ENCODE measurements at places on chromosomes 4 and X.

DNA sequence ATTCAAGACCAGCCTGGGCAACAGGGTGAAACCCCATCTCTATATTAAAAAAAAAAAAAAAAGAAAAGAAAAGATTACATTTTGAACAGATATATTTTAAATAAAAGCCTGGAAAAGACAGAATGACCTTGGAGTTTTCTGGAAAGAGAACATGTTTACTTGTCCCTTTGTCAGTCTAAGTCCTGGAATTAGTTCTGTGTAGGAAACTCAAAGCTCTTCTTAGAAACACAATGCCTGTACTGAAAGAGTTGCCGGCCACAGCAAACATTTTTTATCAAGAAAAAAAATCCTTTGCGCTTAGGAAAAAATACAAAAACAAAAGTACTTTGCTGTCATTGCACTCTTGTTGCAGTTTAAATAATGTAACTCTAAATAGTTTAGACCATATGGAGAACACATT is 59.6 kb downstream of the SMIM31 start:
- no peak for DNase-seq

DNA sequence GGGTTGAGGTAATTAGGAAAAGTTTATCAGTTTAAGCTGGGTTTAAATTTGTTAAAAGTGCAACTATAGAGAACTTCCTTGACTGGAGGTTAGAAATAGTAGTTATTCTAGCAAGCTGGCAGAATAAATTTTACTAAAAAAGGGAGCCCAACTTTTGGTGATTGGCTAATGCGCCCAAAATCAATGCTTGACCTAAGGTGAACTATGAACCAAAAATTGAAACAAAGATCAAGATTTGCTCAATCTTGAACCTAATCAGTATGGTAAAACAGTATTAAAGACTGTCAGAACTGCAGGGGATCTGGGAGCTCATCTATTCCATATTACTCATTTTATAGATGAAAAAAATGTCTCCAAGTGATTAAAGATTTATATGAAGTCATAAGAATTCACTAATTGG is 6.1 kb upstream of the SPATA18 start:
- no peak for DNase-seq

DNA sequence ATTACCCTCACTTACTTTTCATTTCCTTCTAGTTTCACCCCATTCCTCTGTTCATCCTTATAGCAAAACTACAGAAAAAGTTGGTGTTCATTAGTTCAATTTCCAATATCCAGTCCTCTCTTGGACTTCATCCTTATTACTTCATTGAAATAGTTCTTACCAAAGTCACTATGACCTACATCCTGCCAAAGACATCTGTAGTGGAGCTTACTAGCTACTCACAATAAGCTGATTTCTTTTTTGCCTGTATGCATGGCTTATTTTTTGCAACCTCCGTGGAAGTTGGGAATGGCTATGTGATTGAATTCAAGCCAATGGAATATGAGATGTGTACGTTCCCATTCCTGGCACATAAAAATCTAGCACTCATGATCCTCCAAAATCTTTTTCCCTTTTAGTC is 4.6 kb upstream of the CDKL2 start:
- no peak for DNase-seq

DNA sequence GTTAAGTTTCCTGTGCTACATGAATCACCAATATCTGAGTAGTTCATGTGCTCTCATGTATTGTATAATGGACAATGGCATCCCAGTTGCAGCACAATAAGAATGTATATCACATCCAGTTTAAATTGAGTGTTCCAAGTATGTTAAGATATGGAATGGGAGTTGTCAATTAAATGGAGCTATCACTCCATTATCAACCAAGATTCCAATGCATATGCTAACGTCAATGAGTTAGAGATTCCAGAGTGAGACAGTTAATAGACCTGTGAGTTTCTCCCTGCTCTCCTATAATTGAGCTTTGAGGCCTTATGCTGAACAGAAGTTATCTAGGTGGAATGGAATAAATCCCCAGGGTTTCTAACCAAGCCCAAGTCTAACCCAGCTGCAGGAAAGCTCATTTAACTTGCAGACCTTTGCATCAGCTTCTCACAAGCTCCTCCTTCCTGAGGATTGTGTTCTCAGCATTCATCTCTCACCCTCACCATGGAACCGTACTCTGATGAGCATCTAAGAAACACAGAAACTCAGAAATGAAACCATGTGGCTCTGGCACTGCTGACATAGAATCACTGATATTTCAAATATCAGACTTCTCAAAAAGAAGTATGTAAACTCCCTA is 84.8 kb downstream of the TIGD2 start:
- DNase-seq = no peak

DNA sequence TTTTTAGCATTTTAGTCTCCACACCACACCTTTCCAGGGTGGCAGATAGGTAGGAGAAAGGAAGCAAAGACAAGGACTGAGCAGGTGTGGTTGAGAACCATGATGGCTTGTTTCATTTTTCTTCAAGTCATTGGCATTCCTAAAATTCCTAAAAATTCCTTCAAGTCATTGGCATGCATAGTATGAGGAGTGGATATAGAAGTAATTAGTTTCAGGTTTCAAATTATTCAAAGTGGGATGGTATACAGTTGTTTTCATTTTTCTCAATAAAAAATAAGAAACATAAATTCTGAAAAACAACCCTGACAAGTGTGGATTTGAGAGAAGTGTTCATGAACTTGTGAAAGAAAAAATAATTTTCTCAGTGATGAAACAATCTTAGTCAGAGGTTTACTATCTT is 22.3 kb upstream of the HERC3 start:
- no peak for DNase-seq

DNA sequence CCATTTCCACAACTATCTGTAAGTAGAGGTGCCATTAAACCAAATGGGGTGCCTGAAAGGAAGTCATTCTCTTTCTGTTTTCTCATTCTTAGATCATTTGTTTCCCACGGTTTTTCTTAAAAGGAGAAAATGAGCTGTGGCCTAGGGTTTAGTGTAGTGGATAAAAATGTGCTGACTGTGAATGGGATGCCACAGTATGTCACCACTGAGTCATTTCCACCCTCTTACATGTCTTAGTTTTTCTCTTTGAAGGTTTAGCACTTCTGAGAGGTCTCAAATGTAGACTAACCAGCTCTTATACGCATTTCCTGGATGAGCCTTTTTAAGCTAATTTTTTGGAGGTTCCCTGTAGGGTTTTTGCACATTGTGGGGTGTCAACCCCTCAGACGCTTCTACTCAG is 244.5 kb upstream of the SPANXN1 start:
- DNase-seq = no peak

DNA sequence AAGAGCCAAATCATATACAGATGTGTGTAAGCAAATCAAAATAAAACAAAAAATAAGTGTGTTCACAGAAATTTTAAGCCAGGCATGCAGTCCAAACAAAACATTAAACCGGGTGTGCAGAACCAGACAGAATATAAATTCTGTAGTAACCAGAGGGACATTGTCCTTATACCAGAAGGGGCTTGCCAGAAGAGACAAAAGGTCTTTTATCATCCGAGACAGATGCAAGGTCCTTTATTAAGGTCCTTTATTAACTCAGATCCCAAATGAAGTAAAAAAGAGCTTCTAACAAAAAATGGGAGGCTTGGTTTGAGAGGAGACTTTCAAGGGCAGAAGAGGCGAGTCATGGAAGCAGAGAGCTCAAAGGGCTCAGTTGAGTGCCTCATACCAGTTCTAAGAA is 59.2 kb downstream of the RGS12 start:
- DNase-seq = no peak

DNA sequence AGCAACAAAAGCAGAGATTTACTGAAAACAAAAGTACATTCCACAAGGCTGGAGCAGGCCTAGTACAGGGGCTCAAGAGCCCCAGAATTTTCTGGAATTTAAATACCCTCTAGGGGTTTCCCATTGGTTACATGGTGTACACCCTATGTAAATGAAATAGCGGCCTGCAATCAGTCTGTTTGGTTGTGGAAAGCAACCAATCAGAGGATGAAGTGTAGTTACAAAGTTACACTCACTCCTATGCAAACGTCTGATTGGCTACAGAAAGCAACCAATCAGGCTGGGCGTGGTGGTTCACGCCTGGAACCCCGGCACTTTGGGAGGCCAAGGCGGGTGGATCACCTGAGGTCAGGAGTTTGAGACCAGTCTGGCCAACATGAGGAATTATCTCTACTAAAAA is 13.8 kb upstream of the TXLNG start:
- DNase-seq = no peak

DNA sequence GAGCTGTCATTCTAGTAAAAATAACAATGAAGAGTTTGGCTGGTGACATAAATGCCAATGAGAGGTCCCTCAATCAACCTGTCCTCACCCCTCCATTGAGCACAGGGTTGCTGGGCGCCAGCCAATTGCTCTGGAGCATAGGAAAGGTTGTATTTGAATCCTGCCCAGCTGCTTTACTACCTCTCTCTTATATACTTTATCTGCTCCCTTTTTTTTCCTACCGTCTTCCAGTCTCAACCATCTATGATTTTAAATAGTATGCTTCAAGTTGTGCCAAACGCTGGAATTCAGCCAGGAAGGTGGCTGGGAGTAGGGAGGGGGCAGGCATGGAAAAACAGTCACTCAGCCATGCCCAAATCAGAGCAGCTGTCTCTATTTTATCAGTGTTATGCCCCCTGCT is 153.8 kb downstream of the NR3C2 start:
- DNase-seq = no peak

DNA sequence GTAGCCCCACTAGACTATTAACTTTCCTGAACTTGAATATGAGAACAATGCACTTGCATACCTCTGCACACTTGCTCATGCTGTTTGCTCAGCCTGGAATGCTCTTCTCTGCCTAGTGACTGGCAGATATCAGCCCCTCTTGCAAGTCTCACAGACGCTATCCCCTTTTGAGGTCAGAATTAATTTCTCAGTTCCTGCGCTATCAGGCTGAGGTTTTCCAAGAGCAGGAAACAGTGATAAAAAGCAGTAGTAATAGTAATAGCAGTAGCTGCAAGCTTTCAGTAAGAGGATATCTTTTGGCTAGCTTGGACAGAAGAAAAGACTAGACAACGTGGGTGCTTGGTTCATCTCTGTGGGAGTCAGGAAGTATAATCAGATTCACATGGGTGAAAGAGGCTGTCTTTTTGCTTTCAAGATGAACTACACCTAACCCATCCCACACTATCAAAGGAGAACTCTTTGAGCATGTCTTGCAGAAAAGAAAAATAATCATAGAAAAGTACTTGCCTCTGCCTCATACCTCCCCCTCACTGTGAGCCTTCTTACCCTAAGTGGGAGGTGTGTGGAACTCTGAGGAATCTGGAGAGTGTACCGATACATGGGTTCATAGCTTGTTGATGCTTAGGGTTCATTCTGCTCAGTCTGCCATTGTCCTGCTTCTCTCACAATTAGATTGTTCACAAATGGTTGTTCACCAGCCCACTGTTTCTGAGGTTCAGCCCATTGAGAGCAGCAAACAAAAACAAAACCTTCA is 11.3 kb upstream of the DRP2 start:
- no peak for DNase-seq

All from effector memory CD4-positive, alpha-beta T cell (primary cell).